ENCODE measurements at places on chromosomes 7 and 10. TPM values are rescaled to one million over a fixed set of nuclear protein-coding genes. Genes with fewer than 3 reads are reported as not detected.
A peak's percentile ranks its signal among the peaks of the same experiment; 100 is the strongest.

The ZNF722 gene
- not detected for total RNA-seq

The FLNC gene
- total RNA-seq = 1,540 TPM

The LOXL4 gene
- 10.5 TPM for total RNA-seq

The EBLN1 gene
- not detected for total RNA-seq

The PCDH15 gene
- 0.21 TPM for total RNA-seq

DNA sequence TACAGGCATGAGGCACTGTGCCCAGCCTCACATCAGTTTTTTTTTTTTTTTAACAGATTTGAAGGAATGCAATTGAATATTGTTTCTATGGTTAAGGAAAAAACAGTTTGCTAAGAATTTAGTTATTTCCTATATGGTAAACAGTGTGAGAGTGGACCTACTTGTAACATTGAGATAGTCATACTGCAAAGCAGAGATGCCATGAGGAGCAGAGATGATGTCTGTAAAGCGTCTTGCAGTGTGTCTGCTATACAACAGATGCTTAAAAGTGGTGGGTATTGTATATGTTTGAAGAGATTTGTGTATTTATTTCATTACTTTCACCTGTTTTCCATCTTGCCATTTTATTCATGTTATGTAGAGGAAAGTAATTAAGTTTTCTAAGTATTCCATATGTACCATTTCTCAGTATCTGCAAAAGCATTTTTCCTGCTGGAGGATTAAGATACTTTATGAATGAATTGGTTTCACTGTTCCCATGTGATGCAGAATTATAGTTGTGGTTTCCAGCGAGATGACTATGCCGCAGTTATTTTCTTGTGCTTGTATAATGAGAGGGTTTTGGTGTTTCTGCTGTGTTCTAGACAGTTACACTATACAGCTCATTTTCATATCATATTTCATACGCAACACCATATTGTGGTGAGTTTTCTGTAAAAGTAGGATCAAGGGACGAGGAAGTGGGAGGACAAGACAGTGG is 26.6 kb downstream of the TET1 start:
- peak; percentile 33 for DNase-seq

GRCh38 chr10:62632071-62632809 is 172.3 kb upstream of the ADO start:
- DNase-seq = peak; percentile 79

GRCh38 chr7:125118444-125118843 is 188.8 kb upstream of the POT1 start:
- no peak for DNase-seq

GRCh38 chr7:7732621-7733281 is 14.3 kb upstream of the RPA3 start:
- peak; percentile 81 for DNase-seq

DNA sequence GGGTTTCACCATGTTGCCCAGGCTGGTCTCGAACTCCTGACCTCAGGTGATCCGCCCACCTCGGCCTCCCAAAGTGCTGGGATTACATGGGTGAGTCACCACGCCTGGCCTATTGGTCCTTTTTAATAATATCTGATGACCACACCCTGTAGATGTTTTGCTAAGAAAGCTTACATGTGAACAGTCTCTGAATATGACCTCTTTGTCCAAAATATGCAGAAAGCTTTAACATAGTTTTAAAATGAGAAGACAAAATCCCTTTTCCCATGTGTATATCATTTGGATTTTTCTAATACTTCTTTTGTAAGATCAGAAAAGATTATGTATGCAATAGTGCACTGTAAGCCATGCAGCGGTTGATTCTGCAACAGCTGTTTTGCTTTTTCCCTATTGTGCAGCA is 38.5 kb downstream of the MCU start:
- no peak for DNase-seq

GRCh38 chr10:109071539-109071938 is 851.8 kb downstream of the XPNPEP1 start:
- no peak for DNase-seq

GRCh38 chr10:3780021-3780770 is 4.8 kb downstream of the KLF6 start:
- DNase-seq = peak; percentile 24

GRCh38 chr7:50662041-50662694 is 97.0 kb upstream of the DDC start:
- no peak for DNase-seq

DNA sequence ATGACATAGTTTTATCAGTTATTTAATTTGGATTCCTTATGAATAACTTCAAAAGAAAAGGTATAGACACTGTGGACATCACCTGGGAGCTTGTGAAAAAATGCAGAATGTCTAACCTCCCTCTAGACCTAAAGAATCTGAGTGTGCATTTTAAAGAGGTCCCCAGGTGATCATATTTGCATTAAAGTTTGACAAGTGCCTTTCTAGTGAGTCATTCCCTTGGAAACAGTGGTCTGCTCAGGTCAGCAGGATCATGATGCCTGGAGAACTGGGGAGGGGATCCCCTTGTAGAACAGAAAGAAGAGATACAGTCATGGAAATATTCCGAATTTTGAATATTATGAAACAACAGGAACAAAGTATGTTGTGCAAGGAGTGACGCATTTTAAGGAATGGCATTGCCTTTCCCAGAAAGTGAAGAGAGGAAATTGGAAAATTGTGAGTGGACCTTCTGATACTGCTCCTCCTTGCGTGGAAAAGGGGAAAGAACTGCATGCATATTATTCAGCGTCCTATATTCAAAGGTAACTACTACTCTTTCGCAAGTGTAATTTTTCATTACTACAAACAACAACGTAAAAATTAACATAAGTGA is 4.6 kb downstream of the STEAP2 start:
- no peak for DNase-seq

DNA sequence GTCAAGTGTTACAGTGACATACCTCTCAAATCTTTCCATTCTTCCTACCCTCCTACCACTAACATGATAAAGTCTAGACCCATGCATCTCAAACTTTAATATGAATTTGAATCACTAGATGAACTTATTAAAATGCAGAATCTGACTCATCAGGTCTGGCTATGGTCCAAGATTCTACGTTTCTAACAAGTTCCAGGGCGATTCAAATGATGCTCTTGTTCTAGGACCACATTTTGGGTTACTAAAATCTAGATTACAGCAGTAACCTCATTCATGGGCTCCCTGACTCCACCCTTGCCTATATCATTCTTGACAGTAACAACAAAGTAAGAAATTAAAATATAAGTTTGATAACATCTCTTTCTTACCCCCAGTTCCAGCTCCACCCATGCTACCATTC is 124.8 kb upstream of the LSM8 start:
- no peak for DNase-seq
